ENCODE measurements at places on chromosomes 11 and 22. TPM values are rescaled to one million over a fixed set of nuclear protein-coding genes. Genes with fewer than 3 reads are reported as not detected.

GRCh38 chr11:132453406-132453805 is 1078.9 kb downstream of the OPCML start:
- no peak for DNase-seq

GRCh38 chr11:119352857-119353260 is 6.4 kb upstream of the MFRP start:
- DNase-seq, result no peak

DNA sequence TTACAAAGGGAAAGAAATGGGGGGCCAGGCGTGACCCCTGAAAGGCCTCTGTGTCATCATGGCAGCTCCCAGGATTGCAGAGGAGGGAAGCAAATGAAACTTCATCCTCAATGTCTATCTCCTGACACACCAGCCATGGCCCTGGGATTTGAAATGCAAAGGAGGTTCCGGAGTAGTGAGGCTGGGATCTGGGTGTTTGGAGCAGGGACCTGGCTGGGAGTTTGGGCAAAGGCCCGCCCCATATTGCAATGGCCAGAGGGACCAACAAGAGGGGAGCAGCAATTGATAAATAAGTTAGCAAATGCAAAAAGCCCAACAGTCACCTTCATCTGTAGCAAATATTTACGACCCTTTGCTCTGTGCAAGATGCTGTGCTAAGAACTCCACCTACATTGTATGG is 77.7 kb upstream of the CCND1 start:
- no peak for DNase-seq

- peak; percentile 32 for DNase-seq
These were observed 8.1 kb downstream of the INPP5J start for GRCh38 chr22:31130873-31131272.

- no peak for DNase-seq
These were observed 31.0 kb downstream of the TMPRSS5 start for GRCh38 chr11:113675003-113675561.

- no peak for DNase-seq
These were observed 81.7 kb upstream of the FAM181B start for GRCh38 chr11:82815406-82815805.

GRCh38 chr11:8833568-8834315 is 77.2 kb upstream of the AKIP1 start:
- no peak for DNase-seq

GRCh38 chr22:37161443-37161842 is 11.7 kb upstream of the IL2RB start:
- peak; percentile 53 for DNase-seq

DNA sequence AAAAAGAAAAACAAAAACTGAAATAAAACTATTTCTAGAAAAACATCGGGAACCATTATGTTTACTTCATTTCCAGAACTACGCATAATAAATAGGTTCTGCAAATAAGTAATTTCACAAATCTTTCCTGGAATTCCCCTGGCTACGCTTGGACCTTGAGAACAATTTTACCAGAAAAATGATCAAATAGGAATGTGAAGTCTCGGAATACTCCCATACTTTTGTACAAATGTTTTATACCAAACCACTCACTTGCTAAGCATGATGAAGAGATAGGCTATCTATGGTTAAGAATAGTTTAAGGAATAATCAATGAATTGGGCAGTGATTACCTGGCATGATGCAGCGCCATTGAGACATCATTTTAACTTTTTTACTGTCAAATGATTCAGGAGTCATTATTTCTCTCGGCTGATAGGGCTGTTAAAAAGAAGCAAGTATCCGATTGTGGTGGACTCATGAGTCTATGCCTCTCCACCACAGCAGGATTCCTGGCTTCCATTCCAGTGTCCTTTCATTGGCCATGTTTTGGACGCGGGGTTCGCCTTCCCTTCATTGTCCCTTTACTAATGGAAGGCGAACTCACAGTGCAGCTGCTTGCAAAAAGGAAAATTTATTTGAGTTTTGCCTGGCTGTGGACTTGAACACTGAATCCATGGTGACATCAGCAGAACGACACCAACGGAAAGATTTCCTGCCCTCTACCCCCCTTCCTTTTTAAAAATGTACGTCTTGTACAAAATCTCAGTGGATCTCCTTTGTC is 39.9 kb upstream of the BLID start:
- DNase-seq, result no peak

GRCh38 chr22:47033648-47034000 is 271.2 kb downstream of the TBC1D22A start:
- no peak for DNase-seq

DNA sequence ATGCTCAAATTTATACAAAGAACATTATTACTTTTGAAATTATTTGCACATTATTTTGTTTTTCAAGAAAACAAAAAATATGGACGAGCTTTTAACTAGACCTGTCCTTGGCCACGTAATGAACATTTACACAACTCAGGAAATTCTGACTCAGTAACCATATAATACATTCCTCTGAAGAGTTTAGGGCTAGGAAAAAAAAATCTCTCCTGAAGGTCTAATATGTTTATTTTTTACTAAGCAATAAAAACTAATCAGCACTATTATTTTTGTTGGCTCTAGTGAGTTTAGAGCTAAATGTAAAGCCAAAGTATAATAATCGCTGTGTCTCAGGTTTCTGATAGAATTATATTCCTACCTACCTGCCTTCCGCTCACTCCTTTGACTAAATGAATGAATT is 187.5 kb downstream of the SWAP70 start:
- DNase-seq, result no peak

- no peak for DNase-seq
These were observed 38.3 kb downstream of the TMPRSS5 start for GRCh38 chr11:113667801-113668200.

DNA sequence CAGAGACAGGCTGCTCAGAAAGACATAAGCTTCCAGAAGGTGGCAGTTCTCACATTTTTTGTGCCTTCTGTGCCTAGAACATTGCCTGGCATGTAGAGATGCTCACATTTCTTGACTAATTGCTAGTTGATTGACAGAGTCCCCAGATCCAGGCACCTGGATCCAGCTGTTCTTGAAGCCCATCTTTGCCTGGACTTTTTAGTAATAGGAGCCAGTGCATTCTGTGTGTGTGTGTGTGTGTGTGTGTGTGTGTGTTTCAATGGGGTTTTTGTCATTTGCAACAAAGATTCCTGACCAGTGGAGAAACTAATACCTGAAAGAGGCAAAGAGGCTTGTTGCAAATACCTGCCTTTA is 15.1 kb downstream of the MRGPRF start:
- no peak for DNase-seq

DNA sequence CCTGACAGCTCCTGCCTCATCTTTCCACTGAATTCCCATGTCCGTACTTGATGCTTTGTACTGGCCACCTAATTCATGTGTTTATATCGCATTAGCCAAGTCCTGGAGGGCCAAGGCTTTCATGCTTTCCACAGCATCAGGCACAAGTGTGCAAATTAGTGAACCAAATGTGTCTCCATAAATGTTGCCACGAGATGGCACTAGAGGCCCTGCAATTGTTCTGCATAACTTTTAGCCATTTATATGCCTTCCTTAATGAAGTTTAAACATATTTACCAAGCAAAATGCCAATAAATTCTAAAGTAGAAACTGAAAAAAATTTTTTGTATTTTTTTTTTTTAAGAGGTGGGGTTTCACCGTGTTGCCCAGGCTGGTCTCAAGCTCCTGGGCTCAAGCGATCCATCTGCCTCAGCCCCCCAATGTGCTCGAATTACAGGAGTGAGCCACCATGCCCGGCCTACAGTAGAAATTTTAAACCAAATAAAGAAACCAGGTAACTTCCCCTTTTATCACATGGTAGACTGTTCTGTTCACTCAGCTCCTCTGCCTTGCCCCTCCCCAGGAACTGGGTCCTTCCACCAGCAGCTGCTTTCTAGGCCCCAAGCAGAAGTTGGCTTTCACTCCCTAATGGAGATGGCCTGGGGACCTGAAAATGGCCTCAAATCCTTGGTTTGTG is 20.8 kb upstream of the IL18BP start:
- DNase-seq, result peak; percentile 35

DNA sequence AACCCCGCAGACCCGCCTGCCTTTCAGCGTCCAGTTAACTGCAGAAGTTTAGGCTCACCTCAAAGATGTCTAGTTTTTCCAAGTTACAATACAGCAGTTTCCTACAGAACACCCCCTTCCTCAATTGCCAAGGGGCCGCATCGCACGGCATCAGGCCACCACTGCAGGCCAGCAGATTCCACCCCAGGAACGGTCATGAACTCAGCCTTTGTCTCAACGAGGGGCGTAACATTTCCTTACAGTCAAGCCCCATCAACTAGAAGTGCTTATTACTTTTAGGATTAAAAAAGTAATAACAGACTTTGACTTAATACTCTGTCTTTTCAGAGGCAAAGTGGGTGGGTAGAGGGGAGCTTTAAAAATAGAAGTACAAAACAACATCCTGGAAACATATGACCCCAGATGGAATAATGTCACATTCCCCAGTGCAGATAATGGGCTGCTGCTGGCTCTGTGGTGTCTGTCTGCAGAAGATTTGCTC is 36.3 kb downstream of the PPP2R1B start:
- DNase-seq, result no peak

DNA sequence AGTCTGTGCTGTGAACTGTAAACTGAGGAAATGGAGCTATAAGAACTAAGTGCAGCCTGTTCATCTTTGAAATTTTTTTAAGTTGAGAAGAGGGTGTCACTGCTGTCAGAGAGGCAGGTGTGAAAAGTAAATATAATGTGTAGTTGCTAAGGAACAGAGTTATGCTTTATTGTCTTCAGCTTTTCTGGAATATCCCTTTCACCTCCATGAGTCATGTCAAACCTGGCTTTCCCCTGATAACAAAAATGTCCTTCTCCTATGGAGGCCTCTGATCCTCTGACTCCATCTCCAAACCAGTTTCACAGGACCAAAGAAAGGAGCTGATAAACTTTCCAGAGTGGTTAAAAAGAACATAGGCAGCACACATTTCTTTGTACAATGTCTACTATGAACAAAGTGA is 12.8 kb upstream of the MUC15 start:
- DNase-seq, result peak; percentile 32

DNA sequence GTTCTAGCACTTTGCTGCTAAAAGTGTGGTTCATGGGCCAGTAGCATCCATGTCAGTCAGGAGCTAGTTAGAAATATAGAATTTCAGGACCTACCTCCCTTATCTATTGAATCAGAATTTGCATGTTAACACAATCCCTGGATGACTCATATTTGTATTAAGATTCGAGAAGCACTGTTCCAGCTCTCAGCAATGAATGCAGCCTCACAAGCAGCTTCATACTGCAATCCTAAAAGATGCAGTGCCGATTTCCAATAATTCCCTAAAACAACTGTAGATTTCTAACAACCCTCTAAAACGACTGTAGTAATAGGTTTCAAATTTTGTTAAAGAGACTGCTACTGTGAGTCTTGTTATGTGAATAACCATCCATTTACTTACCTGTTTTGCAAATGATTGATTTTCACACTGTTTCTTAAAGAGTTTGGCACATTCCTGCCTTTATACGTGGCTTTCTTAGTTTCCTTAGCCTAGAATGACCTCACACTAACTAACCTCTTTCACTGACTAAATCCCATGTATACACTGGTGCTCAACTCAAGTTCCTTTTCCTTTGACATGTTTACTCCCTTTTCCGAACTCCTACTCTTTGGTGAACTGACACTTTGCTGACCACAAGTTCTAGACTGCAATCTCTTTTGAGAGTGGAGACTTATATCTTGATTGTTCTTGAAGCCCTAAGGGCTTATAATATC is 511.8 kb downstream of the METTL15 start:
- peak; percentile 24 for DNase-seq

- DNase-seq, result no peak
These were observed 10.5 kb upstream of the MCHR1 start for GRCh38 chr22:40668611-40669411.

DNA sequence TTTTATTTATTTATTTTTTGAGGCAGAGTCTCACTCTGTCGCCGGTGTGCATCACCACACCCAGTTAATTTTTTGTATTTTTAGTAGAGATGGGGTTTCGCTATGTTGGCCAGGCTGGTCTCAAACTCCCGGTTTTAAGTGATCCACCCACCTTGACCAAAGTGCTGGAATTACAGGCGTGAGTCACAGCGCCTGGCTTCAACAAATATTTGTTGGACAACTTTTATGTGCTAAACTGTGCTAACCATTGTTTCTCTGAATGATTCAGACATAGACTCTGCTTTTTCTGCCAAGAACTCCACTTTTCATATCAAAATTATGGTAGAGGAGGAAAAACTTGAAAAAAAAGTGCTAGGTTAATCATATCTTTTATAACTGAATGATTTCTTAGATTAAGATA is 36.3 kb downstream of the MMP7 start:
- peak; percentile 37 for DNase-seq

DNA sequence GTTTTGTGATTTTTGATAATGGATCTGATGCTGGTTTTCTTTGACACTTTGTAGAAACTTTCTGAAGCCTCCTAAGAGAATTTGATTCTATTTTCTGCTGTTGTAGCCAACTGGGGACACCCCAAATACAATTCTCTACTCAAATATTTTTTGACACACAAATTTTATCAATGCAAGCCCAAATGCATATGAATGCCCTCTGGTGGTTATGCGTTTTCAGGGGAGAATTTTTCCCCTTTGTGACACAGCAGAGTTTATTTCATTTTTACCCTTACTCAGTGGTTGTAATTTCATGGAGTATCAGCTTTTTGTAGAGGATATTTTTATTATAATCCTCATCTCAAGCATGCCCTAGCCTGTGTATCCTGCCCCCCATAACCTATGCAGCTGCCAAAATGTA is 44.7 kb upstream of the MTMR2 start:
- peak; percentile 32 for DNase-seq

- DNase-seq, result no peak
These were observed 196.9 kb upstream of the PLET1 start for GRCh38 chr11:112457532-112457931.

GRCh38 chr11:57896361-57897145 is 127.1 kb upstream of the OR9Q1 start:
- no peak for DNase-seq

DNA sequence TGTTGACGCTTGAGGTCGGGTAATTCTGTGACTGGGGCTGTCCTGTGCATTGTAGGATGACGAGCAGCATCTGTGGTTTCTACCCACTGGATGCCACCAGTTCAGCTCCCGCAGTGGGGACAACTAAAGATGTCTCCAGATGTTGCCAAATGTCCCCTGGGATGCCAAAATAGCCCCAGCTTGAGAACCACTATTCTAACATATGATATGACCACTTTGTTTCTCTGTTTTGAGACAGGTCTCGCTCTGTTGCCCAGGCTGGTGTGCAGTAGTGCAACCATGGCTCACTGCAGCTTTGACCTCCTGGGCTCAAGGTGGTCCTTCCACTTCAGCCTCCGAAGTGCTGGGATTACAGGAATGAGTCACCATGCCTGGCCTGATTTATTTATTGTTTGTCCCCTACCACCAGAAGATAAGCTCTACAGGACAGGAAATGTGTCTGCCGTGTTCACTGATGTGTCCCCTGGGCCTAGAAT is 4.4 kb upstream of the MEN1 start:
- DNase-seq, result no peak

- no peak for DNase-seq
These were observed 37.1 kb upstream of the AKIP1 start for GRCh38 chr11:8873741-8874405.

GRCh38 chr11:43933608-43934551 is 8.6 kb upstream of the C11orf96 start:
- DNase-seq, result no peak

The ST14 gene
- total RNA-seq, result 141 TPM

The FAM180B gene
- total RNA-seq, result not detected

The WNT7B gene
- 75.5 TPM for total RNA-seq

The IFITM10 gene
- 5.5 TPM for total RNA-seq

The MGAT3 gene
- total RNA-seq, result not detected

The GRIK4 gene
- not detected for total RNA-seq

The SAA2 gene
- total RNA-seq, result not detected

The TRMU gene
- total RNA-seq, result 58.2 TPM

The PCSK7 gene
- 41.6 TPM for total RNA-seq

The ARHGAP20 gene
- not detected for total RNA-seq

The KCNE3 gene
- total RNA-seq, result 0.28 TPM

Measured in PC-9 (cell line).